AG08395 (cell line): ENCODE measurements at places on chromosomes 3 and 15.

DNA sequence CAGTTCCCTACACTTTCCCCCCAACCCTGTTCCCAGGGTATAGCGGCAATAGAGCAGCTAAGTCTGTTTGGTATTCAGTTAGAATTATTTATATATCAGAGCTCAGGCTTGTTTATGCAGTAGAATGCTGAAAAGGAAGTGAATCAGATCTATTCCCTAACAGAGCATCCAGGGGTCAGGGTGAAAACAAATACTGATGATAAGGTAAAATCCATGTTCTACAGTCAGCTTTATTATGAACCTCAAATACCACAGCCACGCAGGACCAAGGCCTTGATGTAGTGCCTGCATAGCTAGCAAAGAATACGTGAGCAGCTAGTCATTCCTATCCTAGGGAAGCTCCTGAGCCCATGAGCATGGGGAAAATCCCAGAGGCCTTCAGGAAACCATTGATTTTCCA, 229.7 kb upstream of the ICE2 start:
- DNase-seq = peak; percentile 8

DNA sequence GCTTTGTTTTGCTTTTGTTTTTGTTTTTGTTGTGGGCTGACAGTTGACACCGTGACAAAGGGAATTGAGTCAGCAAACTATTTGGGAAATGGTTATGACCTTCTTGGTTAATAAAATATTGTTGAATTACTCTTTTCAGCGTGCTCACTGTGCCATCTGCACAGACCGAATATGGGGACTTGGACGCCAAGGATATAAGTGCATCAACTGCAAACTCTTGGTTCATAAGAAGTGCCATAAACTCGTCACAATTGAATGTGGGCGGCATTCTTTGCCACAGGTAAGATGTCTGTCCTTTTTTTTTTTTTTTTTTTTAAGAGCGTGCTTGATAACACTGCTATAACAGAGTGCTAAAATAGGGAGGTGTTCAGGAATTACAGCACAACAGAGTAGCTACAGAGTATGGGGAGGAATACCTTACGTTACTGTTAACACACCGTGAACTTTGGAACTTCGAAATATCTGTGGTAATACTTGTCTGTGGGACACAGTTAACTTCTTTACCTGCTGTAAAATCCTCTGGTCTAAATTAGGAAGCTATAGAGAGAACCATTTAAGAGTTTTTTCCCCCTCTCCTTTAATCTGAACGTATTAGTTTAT, 48.2 kb downstream of the PRKCI start:
- DNase-seq = no peak

DNA sequence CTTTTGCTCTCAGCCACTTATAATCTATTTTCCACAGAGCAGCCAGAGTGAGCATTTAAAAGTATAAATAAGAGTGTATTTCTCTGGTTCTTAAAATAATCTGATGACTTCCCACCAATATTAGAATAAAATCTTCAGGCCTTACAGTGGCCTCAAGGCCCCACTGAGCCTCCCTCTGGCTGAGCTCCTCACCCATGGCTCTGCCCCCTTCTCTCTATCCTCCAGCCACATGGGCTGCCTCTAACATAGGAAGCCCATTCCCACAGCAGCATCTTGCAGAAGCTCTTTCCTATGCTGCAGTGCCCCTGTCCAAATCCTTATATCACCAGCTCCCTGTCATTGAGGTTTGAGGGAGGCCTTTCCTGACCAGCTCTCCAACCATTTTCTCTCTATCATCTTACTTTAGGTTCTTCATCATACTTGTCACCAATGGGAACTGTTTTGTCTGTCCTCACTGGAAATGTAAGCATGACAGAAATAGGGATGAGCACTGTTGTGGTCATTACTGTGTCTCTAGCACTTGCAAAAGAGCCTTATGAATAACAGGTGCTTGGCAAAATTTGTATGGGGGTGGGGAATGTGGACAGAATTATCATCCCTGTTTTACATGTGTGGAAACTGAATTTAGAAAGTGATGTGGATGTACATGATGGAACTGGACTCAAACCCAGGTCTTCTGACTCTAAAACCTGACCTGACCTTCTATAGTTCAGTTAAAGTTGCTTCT, 250.6 kb downstream of the NR1D2 start:
- DNase-seq = no peak

GRCh38 chr15:45773149-45773548, 138.3 kb downstream of the SQOR start:
- DNase-seq = no peak

- no peak for DNase-seq
Measured at GRCh38 chr15:67011617-67012005, 53.8 kb upstream of the SMAD3 start.

GRCh38 chr3:192409201-192409837, 318.0 kb downstream of the FGF12 start:
- DNase-seq = no peak

GRCh38 chr3:129196601-129197000, 12.9 kb upstream of the CNBP start:
- no peak for DNase-seq
